ENCODE measurements at places on chromosomes 3 and 15.

DNA sequence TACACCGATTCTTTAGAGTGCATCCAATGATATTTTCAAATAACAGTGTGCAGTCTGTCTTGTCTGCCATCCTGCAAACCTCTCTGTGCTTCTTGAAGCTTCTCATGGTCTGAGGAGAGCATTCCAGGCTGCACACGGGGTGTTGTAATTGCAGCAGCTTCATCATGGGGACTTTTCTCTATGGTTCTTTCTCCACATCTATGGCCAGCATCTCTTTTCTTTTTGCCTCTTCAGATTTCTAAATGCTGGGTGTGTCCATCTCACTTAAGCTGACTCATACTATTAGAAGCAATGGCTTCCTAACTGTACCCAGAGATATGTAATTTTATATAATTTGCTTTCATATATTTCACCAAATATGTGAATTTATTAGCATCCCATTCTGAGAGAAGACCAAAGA lies 63.8 kb upstream of the EPHB3 start:
- DNase-seq: no peak

DNA sequence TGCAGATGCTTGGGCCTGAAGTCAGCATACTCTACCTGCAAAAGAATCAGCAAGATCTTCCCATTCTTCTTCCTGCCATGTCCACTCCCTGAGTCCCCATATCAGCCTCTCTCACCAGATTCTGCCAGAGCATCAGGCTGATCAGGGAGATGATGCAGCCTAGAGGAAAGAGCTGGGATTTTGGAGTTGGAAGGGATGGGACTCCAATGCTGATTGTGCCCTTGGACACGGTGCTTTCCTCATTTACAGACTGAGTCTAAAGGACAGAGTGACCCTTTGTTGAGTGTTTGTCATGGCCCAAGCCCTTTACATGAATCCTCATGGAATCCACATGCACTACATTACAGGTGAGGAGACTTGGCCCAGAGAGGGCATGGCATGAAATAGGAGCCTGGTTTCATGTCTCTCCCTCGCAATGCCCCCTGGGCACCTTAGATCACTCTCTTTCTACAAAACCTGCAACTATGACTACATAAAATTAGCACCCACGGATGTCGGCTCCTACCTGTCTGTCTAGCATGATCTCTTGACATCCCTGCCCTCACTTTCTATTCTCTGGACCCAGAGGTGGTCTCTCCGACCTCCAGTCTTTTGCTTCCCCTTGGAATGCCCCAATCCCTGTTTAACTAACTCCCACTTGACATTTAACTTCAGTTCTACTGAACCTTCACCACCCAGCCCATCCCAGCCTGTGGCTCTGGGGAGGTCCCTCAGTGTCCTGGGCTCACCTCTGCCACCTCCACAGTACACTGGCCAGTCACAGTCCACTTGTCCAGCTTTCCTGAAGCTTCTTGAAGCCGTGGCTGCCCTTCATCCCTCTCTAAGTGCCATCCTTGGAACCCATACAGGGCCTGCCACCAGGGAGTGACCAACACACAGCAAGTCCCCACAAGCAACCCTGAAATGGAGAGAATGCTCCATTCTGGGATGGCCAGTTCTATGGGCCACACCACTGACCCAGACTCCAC lies 173.5 kb downstream of the ABHD5 start:
- DNase-seq: no peak

DNA sequence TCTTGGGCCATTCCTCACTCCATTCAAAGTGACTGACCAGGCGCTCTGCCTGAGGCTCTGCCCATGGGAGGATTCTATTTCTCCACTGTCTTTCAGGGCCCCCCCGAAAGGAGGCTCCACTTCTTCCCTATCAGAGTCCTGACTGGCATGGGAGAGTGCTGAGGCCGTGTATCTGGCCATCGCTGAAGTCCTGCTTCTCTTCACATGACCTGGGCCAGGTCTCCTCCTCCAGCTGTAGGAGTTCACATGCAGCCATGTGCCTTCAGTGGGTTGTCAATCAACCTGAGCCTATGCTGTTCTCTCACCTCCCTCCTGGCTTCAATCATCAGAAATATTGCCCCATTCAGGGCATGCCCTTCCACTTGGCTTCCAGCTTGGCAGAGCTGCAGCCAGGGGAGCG lies 12.8 kb upstream of the APBA2 start:
- no peak for DNase-seq

- no peak for DNase-seq
Measured at GRCh38 chr3:123036352-123037014, 8.9 kb upstream of the SEMA5B start.

DNA sequence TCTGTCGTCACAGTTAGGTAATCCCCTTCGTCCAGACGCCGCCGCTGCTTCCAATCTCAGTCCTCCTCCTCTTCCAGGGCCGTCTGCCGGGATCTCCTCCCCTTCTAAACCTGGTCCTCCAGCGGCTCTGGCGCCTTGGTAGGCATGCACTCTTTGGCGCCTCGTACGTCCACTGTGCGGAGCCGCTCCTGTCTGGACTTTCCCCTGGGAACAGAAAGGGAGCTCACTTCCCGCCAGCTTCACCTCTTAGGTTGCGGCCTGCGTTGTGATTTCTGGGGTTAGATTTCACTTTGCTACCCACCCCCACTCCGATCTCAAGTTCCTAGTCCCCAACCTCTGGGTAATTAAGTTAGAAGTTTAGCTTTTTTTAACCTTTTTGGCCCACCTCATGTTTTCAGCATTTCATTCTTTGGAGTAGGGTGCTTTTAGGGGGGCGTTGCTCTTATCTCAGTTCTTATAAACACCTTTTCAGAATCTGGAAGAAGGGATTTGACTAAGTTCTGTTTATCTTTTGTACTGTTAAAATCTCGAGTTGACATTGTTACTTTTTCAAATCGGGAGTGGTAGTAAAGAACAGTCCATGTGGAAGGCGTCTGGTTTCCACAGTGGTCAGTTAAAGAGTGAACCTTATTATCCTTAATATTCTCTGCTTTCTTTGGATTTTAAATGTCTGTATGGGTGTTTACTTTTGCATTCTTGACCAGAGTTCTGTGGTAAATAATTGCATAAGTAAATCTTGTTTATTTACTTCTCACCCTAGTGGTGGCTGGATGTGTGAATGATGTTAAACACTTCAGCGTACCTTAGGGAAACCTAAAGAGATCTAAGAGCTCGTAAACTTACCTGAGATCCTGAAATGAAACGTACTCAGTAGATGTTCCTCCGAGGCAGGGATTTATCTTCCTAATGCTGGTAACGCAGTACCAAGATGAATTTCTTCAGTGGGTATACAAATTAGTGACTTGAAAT lies 611 bp downstream of the CTDSPL2 start:
- DNase-seq: no peak

GRCh38 chr15:82597815-82598214 lies 49.3 kb downstream of the CPEB1 start:
- DNase-seq: no peak

DNA sequence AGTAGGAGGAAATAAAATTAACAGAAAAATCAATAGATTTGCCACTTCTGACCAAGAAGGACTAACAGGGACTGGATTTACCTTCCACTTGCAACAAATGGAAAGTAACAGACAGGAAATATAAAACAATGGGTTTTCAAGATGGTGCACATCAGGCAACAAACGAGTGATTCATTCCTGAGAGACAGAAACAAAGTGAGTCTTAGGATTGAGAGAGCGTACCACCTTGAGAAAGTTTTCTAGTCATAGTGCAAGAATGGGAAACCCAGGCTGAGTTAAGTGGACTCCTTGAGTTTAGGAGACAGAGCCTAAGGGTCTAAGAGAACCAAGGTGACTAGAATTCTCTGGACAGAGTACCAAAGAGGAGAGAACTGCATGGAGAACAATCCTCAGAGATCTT lies 101.7 kb downstream of the PPP2R3A start:
- no peak for DNase-seq

DNA sequence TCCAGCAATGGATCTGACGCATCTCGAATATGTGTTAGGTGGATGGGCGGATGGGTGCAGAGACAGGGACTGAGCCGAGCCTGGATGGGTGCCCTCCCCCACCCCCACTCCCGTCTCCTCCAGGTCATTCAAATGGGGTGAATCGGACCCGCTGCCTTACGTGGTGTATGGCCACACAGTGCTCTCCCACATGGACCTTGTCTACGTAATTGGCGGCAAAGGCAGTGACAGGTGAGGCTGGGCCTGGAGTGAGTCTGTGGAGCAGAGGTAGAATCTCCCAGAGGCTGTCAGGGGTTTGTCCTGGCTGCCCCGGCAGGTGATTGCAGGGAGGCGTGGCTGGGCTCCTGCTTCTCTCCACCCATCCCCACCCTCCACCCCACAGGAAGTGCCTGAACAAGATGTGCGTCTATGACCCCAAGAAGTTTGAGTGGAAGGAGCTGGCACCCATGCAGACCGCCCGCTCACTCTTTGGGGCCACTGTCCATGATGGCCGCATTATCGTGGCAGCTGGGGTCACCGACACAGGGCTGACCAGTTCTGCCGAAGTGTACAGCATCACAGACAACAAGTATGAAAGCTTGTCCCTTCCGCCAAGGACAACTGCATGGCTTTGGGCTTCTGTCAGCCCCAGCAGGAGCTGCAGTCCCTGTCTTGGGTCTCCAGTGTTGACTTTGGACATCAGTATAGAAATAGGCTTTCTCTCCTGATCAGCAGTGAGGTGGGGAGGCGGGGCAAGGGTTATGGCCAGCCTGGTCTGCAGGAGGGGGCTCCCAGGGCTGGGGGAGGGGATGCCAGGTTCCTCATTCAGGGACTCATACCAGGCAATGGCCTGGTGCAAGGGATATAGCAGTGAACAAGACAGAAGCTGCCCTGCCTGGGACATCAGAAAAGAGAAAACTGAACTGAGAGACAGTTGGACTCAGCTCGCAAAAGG lies 3.4 kb downstream of the KLHL40 start:
- no peak for DNase-seq

GRCh38 chr15:60809375-60809774 lies 330.4 kb upstream of the ICE2 start:
- no peak for DNase-seq

- DNase-seq: no peak
Measured at GRCh38 chr3:190064659-190065058, 56.0 kb downstream of the P3H2 start.

GRCh38 chr3:112871735-112872134 lies 25.1 kb upstream of the CD200R1L start:
- DNase-seq: no peak

DNA sequence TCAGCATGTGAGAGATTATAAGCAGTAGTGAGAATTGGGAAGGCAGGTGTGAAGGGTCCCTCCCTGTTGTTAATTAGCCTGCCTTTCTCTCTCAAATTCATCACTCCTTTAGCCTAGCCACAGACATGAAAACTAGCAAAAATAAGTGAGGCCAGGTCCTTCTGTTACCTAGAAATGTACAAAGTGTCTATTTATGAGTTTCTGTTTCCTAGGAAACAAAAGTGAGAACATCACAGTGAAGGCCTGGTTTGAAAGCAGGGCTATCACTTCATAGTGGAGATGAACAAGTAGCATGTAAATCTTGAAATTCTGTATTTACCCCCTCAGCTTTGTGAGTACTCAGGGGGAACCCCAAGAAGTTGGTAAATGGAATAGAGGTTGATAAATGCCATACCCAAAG lies 78.2 kb upstream of the UMPS start:
- DNase-seq: no peak

DNA sequence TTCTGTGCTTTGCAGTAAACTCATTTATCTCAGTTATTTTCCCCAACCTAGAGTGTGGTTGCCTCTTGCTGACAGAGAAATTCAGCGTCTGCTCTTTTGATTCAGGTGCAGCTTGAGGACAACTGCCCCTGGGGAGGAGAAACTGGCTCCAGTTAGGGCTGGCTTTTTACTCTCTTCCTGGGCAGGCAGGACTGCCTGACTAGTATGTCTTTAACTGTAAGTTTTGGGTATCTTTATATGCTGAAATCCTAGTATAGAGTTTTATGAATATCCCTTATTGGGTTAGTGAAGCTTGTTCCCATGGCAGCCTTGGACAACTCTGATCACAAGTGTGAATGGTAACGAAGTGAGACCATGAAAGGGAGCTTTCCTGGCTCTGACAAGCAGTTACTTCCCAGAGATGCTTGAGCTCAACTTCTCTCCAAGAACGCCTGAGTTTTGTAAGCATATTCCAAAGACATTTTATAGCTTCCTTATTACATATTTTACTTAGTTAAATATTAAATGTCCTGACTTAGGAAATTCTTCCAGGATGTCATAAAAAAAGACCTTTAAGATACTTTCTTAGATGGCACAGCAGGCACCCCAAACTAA lies 27.1 kb downstream of the CCNB2 start:
- DNase-seq: no peak

- DNase-seq: no peak
Measured at GRCh38 chr15:49989498-49989897, 129.5 kb downstream of the ATP8B4 start.

- no peak for DNase-seq
Measured at GRCh38 chr15:68387381-68388143, 44.4 kb downstream of the ITGA11 start.

DNA sequence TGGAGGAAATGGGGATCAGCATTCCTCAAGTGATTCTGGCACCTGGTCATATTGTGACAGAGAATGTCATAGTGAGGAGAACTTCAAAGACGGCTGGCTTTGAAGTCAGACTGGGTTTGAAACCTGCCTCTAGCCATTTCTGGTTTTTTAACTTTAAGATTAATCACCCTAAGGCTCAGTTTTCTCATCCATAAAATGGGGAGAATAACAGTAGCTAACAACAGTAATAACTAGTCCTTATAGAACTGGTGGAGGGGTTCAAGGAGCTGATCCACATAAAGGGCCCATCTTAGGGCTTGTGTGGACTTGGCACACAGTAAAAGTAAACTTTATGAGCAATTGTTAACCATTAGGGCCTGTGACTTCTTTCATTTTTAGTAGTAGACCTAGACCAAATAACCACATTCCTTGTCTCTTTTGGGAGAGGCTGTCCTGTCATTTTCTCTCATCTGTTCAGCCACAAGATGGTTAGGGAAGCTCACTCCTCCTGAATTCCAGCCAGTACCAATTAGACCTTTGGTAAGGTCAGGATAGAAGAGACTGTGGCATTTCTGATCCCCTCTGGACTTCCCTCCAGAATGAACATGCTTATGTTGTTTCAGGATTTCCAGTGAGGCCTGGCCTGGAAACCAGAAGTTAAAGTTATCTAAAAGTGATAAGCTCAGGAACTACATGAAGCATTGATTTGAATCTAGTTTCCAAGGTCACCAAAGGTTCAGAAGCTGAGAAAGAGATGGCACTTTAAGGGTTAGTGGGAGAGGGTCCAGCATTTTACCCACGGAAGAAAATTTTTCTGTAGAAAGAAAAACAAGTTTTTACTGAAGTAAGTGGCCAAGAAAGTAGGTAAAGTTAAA lies 159.3 kb upstream of the DPH6 start:
- DNase-seq: no peak

- no peak for DNase-seq
Measured at GRCh38 chr15:78210349-78210717, 24.0 kb downstream of the ACSBG1 start.

DNA sequence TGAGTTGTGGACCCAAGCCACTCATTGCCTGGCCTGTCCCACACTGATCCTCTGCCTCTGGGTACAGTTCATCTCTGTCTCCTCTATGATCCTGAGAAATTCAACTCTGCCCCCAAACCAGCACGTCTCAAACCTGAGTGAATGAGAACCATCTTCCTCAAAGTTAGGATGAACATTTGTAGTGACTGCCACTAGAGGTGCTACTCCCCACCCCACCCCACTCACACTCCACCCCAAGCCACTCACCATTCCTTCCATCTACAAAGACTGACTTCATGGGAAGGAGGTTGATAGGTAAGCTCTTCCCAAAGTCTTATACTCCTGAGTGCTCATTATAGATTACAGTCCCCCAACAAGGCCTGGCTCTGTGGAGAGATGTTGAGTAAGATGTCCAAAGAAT lies 43.8 kb downstream of the NEK10 start:
- DNase-seq: no peak

- DNase-seq: no peak
Measured at GRCh38 chr3:140292684-140293083, 357.7 kb downstream of the CLSTN2 start.

- no peak for DNase-seq
Measured at GRCh38 chr15:83928392-83928734, 274.4 kb downstream of the ADAMTSL3 start.

Data from stimulated activated naive CD4-positive, alpha-beta T cell treated with Interleukin-2 at 50 U/mL for 16 hours (primary cell).